Activated CD8-positive, alpha-beta T cell treated with anti-CD3 and anti-CD28 coated beads, Interleukin-2, amount 10 ng/mL, durations not matched to agents 7 days and 5 days (primary cell): ENCODE measurements at places on chromosomes 5 and 9. TPM values are rescaled to one million over a fixed set of nuclear protein-coding genes. Genes with fewer than 3 reads are reported as not detected.

DNA sequence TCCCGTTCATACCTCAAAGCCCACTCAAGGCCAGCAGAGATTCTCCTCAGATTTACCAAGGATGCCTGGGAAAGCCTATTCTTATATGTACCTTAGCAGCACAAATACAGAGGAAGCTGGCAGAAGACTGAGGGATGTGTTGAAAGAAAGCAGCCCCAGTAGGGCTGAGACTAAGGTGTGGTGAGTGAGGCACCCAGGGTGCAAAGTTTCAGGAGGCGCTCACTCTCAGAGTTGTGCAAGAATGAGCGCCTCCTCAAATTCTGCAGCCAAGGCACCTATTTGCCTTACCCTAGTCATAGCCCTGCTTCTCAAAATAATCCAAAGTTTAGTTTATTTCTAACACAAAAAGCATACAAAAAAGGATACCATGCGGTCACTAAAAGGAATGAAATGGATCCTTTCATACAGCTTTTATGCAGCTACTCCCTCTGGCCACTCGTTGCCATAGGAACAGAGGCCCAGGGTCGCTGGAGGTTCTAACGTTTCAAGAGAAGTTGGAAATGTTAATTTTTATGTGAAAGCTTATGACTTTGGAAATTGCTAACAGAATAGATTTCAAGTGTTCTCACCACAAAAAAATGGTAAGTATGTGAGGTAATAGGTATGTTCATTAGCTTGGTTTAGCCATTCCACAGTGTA lies 79.7 kb upstream of the SMIM23 start:
- H3K27ac ChIP-seq = no peak overlapping the region
- no peaks in the 10 kb centered on the region for H3K36me3 ChIP-seq
- no peaks in the 10 kb centered on the region for H3K4me1 ChIP-seq
- H3K4me3 ChIP-seq = no peak overlapping the region
- DNase-seq = no peak
- peaks cover 2% of the 10 kb centered on the region for H3K27me3 ChIP-seq

The BARX1 gene
- total RNA-seq = 0.53 TPM

DNA sequence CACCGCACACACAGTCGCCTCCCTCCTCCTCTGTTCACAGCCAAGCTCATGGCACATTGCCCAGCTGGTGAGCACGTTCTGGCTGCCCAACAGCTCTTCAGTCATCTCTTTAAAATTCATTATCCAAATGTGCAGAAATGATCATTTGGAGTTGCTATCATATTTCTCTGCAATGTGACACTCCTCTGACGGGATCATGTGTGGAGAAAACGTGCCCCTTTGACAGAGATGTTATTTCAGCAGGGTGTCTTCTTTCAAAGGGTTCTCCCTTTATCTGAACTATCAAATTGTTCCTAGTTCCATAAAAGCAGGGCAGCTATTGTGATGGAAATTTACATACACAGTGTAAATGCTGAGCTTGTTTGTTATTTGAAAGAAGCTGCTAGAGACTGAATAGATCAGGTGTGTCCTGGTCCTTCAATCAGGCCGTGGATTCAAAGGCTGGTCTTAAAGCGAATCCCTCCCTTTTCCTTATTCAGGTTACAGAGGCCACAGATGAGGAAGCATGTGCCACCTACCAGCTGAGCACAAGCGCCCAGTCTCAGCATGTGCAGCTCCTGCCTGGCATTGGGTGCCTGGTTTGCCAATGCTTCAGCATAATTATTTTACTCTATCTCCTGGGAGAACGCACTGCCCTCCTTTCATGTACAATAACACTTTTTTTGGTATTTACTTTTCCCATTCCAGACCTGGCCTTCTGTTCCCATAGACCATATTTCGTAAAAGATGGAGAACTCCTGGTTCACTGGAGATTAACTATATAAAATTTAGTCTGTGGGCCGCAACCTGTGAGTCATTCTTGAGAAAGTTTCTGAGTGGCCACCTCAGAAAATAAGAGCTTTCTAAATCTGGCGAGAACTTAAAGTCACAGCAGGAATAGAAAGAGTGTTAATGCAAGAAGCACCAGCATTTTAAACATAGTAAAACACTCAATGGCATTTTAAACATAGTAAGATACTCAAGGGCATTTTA lies 433.7 kb downstream of the ENC1 start:
- H3K36me3 ChIP-seq = no peaks in the 10 kb centered on the region
- no peak overlapping the region for H3K4me3 ChIP-seq
- H3K27me3 ChIP-seq = no peaks in the 10 kb centered on the region

GRCh38 chr5:111937094-111937493 lies 180.1 kb upstream of the NREP start:
- no peaks in the 10 kb centered on the region for H3K36me3 ChIP-seq
- no peak overlapping the region for H3K4me3 ChIP-seq
- DNase-seq = no peak
- H3K4me1 ChIP-seq = no peaks in the 10 kb centered on the region
- no peak overlapping the region for H3K27ac ChIP-seq
- no peaks in the 10 kb centered on the region for H3K27me3 ChIP-seq

GRCh38 chr5:157744051-157745011 lies 819 bp downstream of the LSM11 start:
- H3K36me3 ChIP-seq = peaks cover 11% of the 10 kb centered on the region
- peak overlapping the region; percentile 88 for H3K4me3 ChIP-seq
- H3K27ac ChIP-seq = peak overlapping the region; percentile 89
- H3K4me1 ChIP-seq = peaks cover 33% of the 10 kb centered on the region
- peak; percentile 38 for DNase-seq
- H3K27me3 ChIP-seq = no peaks in the 10 kb centered on the region

The PCDHGA2 gene
- not detected for total RNA-seq

The ADGRD2 gene
- not detected for total RNA-seq

GRCh38 chr5:180466316-180466715 lies 27.9 kb upstream of the CNOT6 start:
- H3K4me3 ChIP-seq = no peak overlapping the region
- no peaks in the 10 kb centered on the region for H3K36me3 ChIP-seq
- H3K27me3 ChIP-seq = no peaks in the 10 kb centered on the region
- H3K4me1 ChIP-seq = no peaks in the 10 kb centered on the region

DNA sequence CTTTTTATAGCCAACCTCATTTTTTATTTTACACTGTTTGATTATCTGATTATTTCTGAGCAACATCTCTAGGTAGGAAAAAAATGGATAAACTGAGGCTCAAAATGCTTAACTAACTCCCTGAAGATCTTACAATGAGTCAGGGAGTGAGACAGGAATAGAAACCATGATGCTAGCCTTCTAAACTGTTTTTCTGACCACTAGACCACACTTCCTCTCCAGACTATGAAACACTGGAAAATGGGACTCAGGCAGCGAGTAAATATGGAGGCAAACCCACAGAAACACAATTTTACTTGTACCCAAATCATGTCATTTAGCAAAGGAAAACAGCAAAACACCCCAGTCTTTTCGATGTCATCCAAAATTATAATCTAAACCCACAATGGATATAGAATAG lies 129.9 kb upstream of the ANKH start:
- H3K27me3 ChIP-seq = peaks cover 31% of the 10 kb centered on the region
- peaks cover 6% of the 10 kb centered on the region for H3K36me3 ChIP-seq
- no peak overlapping the region for H3K4me3 ChIP-seq
- H3K27ac ChIP-seq = no peak overlapping the region

GRCh38 chr5:171420431-171421241 lies 1.2 kb downstream of the FGF18 start:
- H3K27me3 ChIP-seq = peaks cover 24% of the 10 kb centered on the region
- peak overlapping the region; percentile 47 for H3K4me3 ChIP-seq
- no peak overlapping the region for H3K27ac ChIP-seq

The PRR16 gene
- total RNA-seq = not detected

The C1QTNF3 gene
- 2.8 TPM for total RNA-seq

DNA sequence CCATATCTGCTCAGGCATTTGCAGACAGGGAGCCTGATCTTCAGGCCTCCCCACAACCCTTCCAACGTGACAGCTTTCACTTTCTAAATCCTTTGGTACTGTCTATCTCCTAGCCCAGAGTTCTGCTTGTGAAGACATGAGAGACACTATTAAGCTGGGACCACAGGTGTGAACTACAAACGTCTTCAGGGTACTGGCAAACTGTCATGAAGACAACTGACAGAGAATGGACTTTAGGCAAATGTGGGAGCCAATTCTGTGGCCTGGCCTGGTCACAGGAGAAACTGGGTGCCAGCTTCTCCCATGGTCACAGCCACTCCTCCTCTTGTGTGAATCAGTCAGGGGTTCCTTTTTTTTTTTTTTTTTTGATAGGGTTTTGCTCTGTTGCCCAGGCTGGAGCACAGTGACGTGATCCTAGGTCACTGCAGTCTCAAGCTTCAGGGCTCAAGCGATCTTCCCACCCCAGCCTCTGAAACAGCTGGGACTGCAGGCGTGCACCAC lies 10.4 kb downstream of the TRIM14 start:
- H3K27ac ChIP-seq = peak overlapping the region; percentile 95
- peak overlapping the region; percentile 64 for H3K4me3 ChIP-seq
- peaks cover 82% of the 10 kb centered on the region for H3K4me1 ChIP-seq
- peak; percentile 70 for DNase-seq
- H3K27me3 ChIP-seq = no peaks in the 10 kb centered on the region
- H3K36me3 ChIP-seq = peaks cover 85% of the 10 kb centered on the region

DNA sequence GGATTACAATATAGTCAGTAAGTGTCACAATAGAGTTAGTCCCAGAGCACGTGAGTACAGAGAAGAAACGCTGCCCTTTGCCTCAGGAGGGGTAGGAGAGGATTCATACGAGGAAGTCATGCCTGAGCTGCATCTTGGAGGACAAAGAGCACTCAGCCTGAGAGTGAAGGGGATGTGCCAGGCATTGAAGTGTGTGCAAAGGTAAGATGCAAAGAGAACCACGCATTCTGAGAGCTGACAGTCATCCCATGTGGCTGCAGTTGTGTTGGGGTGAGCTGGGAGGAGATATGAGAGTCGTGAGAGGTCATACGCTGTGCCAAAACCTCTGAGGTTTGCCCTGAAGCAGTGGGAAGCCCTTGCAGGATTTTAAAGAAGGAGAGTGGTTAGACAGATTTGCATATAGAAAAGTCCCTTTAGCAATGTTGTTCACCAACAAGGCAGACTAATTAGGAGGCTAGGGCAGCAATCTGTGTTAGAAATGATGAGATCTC lies 97.5 kb downstream of the PIP5K1B start:
- peaks cover 7% of the 10 kb centered on the region for H3K4me1 ChIP-seq
- H3K27ac ChIP-seq = no peak overlapping the region
- DNase-seq = no peak
- H3K27me3 ChIP-seq = peaks cover 9% of the 10 kb centered on the region

DNA sequence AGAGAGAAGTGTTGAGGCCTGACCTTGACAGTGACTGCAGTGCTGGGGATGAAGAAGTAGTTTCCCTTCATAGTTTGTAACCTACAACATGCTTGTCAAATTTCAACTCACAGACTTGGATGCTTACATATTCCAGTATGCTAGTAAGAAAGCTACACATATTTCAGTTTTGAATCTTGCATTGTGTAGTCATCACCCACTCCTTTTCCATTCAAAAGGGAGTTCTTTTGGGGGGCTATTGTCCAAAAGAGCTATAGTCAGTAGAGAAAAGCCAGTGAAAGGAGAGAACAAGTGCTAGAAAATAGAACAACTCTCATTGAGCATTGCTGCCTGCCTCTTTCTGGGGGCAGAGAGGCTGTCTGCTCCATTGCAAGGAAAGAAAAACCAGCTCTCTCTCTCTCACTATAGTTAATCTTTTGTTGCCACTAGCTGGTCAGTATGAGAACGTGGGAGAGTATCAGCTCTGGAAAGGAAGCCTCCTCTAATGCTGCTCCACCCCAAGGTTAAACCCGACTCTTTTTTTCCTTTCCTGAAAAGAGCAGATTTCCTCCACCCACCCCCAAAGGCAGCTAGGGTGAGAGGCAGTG lies 7.3 kb downstream of the ASTN2 start:
- H3K27ac ChIP-seq = no peak overlapping the region
- H3K36me3 ChIP-seq = no peaks in the 10 kb centered on the region
- no peak for DNase-seq
- no peak overlapping the region for H3K4me3 ChIP-seq
- no peaks in the 10 kb centered on the region for H3K4me1 ChIP-seq

The ORM1 gene
- not detected for total RNA-seq

- no peak overlapping the region for H3K4me3 ChIP-seq
- no peak for DNase-seq
- no peaks in the 10 kb centered on the region for H3K36me3 ChIP-seq
- no peaks in the 10 kb centered on the region for H3K4me1 ChIP-seq
- peaks cover 3% of the 10 kb centered on the region for H3K27me3 ChIP-seq
These were observed 20.7 kb downstream of the PLK2 start for GRCh38 chr5:58439094-58439644.

GRCh38 chr9:97046228-97046627 lies 7.3 kb upstream of the CTSV start:
- H3K27ac ChIP-seq = no peak overlapping the region
- no peak overlapping the region for H3K4me3 ChIP-seq
- H3K27me3 ChIP-seq = peaks cover 28% of the 10 kb centered on the region
- H3K4me1 ChIP-seq = no peaks in the 10 kb centered on the region
- no peaks in the 10 kb centered on the region for H3K36me3 ChIP-seq

The PCDHGB2 gene
- total RNA-seq = 0.13 TPM

DNA sequence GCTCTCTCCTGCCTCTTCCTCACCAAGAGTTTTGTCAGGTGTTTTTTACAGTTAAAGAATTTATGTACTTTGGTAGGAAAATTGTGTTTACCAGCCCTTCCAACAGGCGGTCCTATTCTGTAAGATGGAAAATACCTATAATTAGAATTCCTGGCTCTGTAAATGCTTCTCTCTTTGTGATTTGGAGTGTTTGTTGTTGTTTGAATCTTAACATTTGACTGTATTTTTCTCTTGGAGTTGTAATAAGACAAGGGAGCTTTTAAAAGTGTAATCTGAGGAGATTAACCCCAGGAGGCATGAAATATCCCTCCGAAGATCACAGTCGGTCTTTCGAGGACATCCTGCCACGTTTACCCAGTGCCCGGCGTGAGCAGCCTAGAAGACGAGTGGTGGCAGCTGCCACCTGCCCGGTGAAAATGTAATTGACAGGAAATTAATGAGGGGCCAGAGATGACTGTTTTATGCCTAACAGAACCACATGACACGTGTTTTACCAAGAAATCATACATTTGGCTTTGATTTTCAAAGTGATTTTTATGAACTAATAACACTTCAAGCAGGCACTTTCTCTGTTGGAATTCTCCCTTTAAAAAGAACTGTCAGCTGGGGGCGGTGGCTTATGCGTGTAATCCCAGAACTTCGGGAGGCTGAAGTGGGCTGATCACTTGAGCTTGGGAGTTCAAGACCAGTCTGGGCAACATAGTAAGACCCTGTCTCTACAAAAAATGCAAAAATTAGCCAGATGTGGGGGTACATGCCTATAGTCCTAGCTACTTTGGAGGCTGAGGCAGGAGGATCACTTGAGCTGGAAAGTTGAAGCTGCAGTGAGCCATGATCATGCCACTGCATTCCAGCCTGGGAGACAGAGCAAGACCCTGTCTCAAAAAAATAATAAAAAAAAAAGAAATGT lies 20.0 kb downstream of the ANKRD33B start:
- peaks cover 42% of the 10 kb centered on the region for H3K4me1 ChIP-seq
- no peak overlapping the region for H3K4me3 ChIP-seq
- H3K27me3 ChIP-seq = peaks cover 4% of the 10 kb centered on the region
- no peak for DNase-seq
- H3K36me3 ChIP-seq = peaks cover 1% of the 10 kb centered on the region
- no peak overlapping the region for H3K27ac ChIP-seq
